AG20443 (cell line): ENCODE measurements at places on chromosomes 7 and 10.

- no peak for DNase-seq
Observed at GRCh38 chr10:17624996-17625395, 7.8 kb upstream of the HACD1 start.

- DNase-seq = no peak
Observed at GRCh38 chr7:87445897-87446296, 29.6 kb downstream of the ABCB4 start.

- no peak for DNase-seq
Observed at GRCh38 chr7:80650030-80650429, 11.6 kb downstream of the CD36 start.

- no peak for DNase-seq
Observed at GRCh38 chr7:112790586-112791003, 402 bp upstream of the TMEM168 start.

DNA sequence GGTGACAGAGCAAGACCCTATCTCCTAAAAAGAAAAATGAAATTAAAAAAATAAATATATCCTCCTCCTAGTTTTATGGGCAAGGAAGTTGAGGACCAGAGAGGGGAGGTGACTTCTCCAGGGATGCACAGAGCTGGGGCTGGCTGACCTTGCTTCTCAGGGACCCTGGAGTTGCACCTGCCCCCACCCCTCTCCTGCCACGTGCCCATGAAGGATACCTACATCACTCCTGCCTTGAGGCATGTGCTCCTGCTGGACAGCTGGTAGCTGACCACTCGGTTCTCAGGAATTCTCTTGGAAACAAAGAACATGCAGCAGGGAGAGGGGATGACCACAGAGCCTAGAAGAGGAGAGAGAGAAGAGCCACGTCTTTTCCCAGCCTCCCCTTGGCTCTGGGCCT, 522 bp downstream of the CCL24 start:
- DNase-seq = no peak
